ENCODE measurements at places on chromosomes 4 and X.

DNA sequence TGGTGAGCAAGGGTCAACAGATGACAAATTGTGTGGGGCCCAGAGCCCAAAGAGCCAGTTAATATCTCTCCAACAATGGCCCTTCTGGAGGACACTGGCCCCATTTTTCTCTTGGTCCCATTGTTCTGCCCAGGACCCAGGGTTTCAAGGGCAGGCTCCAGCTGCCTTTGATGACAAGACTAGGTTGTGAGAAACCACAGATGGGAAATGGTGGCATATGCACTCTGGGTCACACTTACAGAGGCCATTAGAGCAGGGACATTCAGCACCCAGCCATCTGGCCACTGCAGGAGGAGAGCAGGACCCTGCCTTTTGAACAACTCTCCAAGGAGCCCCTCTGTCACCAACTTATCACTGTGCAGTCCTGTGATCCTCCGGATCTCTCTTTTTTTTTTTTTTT, 49.7 kb upstream of the KIAA1210 start:
- no peak for DNase-seq

DNA sequence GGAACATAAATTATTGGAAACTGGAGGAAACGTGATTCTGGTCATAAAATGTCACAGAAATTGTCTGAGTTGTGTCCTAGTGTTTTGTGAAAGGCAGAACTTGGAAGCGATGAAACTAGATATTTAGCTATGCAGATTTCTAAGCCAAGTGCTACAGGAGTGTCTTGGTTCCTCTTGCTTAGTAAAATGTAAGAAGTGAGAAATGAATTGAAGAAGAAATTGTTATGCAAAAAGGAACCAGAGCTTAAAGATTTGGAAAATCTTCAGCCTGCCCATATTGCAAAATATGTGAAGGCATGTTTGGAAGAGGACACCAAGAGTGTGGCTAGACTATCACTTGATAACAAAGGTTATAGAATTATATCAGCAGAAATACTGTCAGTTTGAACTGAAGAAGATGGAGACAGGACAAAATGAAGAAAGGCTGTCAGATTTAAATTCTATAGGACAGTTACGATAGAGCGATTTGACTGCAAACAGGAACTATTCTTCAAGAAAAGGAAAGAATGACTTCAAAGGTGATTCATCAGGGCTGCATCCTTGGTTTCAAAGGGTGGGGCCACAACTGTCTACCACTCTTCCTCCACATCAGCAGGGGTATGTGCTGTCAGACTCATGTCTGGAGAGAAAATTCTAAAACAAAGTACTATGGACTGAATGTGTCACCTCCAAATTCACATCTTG, 9.4 kb upstream of the CDS1 start:
- DNase-seq: no peak

GRCh38 chr4:79982601-79983322, 90.3 kb downstream of the ANTXR2 start:
- DNase-seq: no peak

DNA sequence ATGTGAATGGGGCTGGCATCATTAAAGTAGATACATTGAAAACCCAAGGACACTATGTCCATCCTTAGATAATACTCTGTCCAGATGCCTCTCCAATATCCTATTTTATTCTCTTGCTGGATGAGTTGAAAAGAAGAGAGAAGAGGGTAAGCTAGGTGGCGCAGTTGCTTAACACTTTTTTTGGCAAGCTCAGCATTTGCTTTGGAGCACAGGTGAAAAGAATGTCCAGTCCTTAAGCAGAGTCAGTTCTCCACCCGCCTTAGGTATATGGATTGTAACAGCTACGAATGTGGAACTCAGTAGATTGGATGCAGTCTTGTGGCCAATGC, 208.4 kb downstream of the NWD2 start:
- no peak for DNase-seq

DNA sequence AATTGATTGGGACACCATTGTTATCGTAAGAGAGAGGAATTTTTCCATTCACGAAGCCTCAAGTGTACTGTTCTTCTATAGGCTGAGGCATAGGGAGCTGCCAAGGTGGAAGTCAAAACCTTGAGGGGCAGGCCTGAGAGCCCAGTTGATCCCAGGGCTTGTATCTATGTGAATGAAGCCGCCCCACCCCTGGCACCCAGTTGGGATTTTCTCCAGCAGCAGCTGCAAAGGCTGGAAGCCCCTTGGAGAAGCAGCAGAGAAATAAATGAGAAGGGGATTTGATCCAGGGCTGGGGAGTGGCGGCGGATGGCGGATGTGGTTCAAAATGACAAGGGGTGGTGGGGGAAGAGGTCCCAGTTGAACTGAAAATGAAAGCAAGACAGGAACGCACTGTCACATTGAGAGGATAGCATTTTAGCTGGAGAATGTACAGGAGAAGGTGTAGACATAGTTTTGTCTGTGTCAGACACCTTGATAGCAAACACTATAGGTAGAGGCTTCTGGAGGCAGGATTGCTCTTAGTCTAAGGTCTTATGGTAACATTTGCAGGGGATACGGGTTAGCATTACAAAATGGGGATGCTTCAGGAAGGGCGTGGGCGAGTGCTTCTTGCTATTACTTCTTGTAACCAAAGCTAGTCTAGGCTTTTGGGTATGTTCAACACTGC, 32.6 kb downstream of the DOCK11 start:
- no peak for DNase-seq

DNA sequence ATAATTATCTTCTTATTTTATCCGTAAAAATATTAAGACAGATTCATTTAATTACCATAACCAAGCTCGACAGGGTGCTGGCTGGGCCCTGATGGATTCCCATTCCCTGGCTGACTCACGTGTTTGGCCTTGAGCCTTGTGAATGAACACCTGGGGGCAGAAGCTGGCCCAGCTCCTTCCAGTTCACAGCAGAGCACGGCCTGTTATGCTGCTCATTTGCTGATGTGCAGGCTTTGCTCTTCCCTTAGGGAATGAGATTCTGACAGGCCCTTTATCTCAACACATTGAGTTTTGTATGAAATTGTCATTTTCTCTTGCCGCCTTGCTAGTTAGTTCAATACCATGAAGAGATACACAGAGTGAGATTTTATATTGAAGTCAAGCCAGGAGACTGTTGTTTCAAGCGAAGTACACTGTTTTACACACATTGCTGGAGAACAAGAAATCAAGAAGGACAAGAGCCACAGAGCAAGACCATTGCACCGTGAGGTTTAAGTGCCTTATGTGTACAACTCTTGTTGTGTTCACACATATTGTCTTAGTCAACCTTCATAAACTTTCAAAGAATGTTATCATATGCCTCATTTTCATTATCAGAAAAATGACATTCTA, 1583.3 kb downstream of the STIM2 start:
- no peak for DNase-seq

- no peak for DNase-seq
Observed at GRCh38 chrX:17584248-17584681, 153.0 kb upstream of the SCML1 start.

- no peak for DNase-seq
Observed at GRCh38 chr4:124903995-124904722, 191.6 kb upstream of the ANKRD50 start.

DNA sequence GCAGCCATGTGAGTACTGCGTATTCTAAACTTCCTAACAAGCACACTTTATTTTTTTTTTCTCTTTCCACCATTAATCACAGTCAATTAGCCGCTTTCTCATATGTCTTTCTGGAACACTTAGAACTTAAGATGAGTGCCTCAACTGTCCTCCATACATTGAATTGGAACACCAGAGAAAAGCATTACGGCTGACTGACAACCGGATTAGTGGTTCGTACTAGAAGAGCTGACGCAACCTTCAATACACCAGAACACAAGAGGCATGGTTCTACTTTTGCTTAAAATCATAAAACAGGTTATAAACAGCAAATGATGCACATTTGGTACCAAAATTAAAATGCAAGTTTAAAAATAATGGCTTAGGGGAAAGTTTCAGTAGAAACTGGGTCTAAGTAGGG, 3.3 kb downstream of the TMEM47 start:
- no peak for DNase-seq

- DNase-seq: no peak
Observed at GRCh38 chrX:134013092-134013497, 27.7 kb upstream of the GPC3 start.

DNA sequence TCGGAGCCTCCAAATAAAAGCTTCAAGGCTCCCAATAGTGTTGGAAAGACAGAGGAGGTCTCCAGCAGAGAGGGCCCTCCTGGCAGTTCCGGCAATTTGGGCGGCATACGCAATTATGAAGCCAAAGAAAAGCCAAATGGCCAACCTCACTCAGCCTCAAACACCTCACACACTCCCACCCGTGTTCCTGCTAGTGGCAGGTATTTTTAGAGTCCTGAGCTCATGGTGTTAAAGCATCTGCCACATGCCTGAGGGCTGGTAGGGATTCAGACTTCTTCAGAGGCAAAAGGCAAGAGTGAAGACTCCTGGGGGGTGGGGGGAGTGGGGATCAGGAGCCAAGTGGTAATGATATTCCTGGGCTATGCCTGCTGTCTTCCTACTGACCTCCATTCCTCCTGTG, 7.4 kb downstream of the RAB33A start:
- DNase-seq: no peak

DNA sequence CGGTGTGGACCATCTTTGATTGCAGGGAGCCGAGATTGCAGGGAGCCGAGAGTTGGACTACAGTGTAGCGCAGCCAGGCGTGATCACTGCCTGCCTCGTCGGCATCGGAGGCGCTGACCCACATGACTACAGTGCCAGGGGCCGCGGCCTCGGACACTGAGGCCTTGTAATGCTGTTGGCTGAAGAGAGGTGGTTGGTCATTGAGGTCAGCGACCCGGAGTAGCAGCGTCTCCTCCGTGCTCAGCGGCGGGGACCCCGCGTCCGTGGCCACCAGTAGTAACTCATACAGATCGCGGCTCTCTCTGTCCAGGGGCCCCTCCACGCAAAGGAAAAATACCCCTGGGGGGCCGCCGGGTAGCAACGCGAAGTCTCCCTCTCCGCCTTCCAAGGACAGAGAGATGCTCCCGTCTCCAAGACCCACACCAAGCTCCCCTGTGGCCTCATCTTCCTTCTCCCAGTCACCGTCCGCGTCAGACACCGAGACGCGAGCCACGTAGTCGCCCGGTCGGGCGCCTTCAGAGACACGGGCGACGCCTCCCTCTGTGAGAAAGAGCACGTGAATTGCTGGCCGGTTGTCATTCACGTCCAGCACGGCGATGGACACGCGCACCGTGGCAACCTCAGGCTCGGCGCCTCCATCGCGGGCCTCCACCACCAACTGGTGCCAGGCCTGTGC, 1.9 kb downstream of the DCHS2 start:
- DNase-seq: no peak

DNA sequence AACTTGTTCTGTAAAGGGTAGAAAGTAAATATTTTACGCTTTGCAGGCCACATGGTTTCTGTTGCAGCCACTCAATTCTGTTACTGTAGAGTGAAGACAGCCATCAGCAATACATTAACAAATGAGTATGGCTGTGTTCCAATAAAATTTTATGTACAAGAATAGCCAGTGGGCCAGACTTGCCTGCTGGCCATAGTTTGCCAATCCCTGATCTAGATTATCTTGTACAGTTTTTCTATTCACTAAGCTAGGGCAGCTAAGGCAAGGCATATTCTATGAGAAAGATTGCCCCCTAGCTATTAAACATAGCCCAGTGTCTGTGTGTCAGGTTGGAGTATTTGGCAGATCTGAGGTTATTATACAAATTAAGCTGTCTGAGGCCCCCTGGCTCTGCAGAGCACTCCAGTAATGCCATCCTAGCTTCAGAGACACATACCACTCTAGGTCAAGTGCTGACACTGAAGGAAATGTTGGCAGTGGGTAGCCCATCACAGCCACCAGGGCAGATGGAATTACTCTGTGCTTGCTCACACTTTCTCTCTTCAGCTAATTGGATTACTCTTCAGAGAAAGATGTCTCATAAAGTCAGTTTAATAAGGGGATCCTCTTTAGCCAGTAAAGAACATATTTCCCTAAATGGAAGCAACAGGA, 40.7 kb downstream of the MTTP start:
- no peak for DNase-seq

DNA sequence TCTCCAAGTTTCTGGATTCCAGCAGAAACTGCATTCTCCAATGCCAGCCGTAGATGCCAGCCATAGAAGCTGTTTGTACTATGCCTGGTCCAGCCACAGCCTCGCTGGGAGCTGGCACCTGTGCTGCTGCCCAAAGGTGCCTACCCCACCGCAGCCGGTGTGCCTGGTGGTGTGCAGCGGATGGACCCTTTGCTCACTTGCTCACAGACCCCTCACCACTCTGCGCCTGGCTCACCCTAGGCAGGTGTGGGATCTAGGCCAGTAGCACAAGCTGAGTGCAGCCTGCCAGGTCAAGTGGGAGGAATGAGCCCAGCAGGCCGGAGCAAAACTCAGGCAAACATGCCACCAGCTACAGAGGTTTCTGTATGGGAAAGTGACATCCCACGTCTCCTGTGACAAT, 463.2 kb downstream of the ADGRL3 start:
- DNase-seq: no peak

DNA sequence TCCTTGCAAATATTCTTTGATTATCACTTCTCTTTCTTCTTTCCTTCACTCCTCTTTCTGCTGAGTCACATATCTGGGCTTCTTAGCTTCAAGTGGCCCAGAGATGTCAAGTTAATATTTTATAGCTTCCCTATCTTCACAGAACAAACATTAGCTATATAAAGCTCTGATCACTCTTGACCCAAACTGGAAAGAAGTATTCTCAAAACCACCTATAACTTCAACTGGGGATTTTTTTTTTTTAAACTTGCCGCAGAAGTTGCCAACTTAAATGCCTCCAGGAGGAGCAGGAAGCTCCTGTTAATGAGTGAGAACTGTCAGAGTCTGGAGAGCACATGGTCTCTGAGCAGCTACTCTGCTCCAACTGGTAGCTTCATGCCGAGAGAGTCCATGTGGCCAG, 233.3 kb upstream of the EDNRA start:
- no peak for DNase-seq

DNA sequence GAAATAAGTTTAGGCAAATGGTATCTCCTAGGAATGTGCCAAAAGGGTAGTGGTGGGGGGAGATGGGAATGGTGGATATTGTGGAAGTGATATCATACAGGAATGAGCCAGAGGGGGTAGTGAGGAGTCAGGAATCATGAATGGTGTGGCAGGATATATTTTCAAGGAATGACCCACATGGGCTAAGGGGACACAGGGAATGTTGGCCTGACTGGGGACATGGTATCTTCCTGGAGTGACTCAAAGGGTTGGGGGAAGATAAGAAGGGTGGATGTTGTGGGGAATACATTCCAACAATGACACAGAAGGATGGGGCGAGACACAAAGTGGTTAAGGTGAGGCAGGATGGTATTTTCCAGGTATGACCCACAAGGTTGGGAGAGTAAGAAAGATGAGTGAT, 60.6 kb downstream of the MAOA start:
- no peak for DNase-seq

DNA sequence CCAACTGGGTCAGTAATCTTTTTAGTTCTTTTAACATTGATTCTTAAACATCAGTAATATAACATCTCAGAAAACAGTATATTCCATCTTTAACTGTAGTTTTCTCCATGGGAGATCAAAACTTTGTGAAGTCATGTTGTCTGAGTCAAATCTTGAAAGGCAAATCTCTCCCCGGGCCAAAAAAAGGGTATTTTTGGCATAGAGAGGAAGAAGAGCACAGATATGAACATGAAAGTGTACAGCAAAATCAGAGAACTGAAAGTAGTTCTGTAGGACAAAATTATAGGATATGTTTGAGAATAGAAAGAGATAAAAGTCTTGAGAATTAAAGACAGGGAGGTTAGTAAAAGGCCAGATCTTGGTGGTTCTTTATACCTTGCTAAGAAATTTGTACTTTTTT, 176.4 kb upstream of the GYPA start:
- DNase-seq: no peak

GRCh38 chr4:36255577-36255976, 11.3 kb upstream of the ARAP2 start:
- peak; percentile 18 for DNase-seq

- DNase-seq: no peak
Observed at GRCh38 chr4:83858131-83858530, 322.2 kb downstream of the GPAT3 start.

Data from stimulated activated CD4-positive, alpha-beta T cell treated with anti-CD3 and anti-CD28 coated beads, Interleukin-1b, Interleukin-23, amount 100 ng/mL, for 1 hour (primary cell).